ENCODE measurements at places on chromosomes 5 and 9. TPM values are rescaled to one million over a fixed set of nuclear protein-coding genes. Genes with fewer than 3 reads are reported as not detected.

Gene MARCHF3
- total RNA-seq, result 6.1 TPM

Gene COMMD10
- total RNA-seq, result 20.8 TPM

Gene INSL6
- total RNA-seq, result not detected

DNA sequence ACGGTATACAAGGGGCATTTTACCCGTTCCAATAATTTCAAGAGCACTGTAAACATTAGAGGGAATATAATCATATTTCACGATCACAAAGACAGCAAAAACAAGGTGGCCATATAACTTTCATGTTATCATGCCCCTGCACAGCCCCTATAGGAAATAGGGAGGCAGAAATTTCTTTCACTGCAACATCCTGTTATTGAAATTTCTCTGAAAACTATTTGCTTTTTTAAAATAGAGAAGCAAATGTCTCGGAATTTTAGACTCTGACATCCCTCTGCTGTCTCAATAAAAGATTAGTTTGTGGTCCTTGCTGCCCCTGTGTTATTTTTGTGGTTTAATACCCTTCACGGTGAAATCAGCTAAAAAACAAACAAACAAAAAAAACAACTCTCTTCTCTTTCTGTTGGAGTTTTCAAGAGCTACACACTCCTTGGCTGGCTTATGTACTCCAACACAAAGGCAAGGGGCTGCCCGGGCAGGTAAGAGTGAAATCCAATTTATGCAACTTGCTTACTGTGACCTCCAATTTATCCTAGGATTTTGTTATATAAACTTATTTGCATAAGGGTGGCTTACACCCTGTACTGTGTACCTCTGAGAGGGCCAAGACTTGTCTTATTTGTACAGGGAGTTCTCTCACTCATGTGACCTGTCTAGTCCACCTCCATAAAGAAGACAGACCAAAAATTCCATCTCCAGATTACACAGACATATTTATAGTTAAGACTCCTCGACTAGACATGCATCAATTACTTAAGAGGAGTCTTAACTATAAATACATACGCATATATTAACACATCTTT, 223.6 kb downstream of the MLLT3 start:
- DNase-seq, result no peak

- DNase-seq, result no peak
Observed at GRCh38 chr9:2459756-2460155, 161.8 kb upstream of the VLDLR start.

DNA sequence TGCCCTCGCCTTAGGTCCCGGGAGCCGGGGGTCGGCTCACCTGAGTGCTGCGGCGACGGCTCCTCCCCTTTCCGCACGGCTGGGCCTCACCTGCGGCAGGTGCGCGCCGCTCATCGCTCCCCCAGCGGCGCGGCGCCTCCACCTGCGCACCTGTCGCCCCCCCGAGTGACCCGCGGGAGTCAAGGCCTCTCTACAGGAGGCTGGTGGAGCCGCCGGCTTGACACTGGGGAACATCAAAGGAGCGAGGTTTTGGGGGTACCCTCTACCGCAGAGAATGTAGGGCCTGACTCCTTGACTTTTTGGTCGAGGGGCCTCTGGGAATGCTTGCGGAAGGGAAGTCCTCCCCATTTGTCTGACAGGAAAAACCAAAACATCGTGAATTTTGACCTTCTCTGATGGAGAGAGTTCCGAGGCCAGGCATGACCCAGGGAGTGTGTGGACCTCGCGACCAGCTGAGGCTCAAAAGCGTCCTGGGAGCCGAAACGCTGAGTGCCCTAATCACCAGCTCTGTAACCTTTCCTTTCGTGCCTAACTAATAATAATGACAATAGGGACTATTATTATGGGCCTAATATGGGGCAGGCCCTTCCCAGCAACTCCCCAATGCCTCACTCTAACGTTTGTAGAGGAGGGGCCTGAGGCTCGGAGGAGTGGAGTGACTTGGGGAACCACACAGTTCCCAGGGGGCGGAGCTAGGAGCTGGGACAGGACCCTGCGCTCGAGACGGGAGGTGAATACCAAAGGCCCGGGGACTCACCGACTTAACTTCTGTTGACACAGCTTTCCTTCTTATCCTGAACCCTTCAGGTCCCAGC, 714 bp upstream of the IER5L start:
- no peak for DNase-seq

DNA sequence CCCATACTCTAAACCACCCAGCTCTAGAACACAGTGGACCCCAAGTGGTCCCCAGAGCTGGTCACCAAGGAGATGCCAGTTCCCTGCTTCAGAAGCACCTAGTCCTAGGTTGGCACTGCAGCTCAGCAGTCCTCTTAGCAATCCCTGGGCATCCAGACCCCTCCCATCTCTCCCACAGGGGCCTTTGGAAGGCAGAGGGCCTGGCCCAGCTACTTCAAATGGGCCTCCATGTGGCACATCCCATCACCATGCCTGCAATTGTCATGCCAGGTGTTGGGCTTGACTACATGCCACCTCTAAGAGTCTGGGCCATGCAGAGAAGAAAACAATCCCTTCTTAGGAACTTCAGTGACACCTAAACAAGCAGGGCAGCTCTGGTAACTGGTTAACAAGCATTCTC, 14.1 kb downstream of the MACROH2A1 start:
- DNase-seq, result no peak

DNA sequence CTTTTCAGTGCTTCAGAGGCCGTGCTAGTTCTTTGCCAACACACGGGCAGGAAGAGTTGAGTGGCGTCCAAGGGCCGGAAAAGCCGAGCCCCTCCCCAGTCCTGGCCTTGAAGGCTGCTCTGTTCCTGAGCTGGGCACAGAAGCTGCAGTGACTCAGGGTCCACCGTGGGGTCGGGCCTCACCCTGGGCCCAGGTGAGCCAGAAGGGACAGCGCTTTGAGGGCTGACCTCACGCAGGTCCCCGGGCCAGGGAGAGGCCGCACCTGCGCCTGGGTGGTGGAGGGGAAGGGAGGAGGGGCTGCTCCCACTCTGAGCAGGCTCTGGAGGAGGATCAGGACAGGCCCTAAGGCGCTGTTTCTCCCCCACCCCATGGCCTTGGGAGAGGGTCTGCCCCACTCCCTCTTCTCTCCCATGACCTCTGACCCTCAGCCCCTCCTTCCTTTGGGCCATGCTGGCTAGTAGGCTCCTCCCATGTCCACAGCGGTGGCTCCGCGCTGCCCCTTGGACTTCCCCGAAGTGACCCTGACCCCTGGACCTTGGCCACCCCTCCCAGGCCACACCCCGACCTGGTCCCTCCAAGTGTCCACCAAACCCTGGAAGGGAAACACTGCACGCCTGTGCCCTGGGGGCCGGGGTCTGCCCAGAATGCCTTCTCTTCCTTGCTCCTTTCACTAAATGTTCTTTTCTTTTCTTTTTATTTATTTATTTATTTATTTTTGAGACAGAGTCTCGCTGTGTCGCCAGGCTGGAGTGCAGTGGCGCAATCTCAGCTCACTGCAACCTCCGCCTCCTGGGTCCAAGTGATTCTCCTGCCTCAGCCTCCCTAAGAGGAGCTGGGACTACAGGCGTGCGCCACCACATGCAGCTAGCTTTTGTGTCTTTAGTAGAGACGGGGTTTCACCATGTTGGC, 19.7 kb upstream of the SLC6A19 start:
- DNase-seq, result no peak

GRCh38 chr5:37664551-37664950, 175.3 kb downstream of the GDNF start:
- DNase-seq, result no peak

Data from activated CD8-positive, alpha-beta T cell treated with anti-CD3 and anti-CD28 coated beads for 36 hours (primary cell).